ENCODE measurements at places on chromosomes 1 and 21. TPM values are rescaled to one million over a fixed set of nuclear protein-coding genes. Genes with fewer than 3 reads are reported as not detected.

- DNase-seq: no peak
These were observed 2.5 kb downstream of the S100A11 start for GRCh38 chr1:152034324-152034653.

DNA sequence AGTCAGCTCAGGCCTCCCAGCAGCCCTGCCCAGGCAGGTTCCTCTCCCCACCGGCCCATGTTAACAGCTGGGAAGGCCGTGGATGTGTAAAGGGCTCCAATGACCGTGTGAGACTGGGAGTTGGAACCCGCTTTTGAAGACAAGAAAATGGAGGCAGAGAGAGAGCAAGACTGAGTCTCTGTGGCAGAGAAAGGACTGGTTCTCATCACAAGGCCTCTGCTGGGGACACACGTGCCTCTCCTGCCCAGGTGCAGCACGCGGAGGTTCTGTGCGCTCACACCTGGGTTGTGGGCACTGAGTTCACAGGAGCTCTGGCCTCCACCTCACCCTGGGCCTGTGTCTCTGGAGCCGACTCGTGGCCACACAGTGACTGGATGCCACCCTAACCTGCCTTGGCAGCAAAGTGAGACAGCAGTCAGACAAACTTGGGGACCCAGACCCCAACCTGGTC, 27.0 kb downstream of the RUNX3 start:
- DNase-seq: no peak

DNA sequence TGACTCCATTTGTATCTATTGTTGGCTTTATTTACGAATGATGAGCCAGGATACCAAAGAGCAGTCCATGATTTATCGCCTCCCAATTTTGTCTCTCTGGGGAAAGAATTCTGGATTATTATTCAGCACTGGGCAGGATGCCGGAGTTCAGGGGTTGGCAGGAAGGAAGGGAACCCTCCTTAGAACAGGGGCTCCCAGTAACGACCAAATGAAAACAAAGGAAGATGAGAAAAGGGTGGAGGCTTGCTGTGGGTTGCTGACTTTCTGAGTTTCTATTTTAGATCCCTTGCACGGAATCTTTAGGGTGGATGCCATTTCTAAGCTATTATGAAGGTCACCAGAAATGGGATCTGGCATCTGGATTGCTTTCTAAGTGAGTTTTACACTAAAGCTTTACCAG, 231.2 kb upstream of the LYPLAL1 start:
- no peak for DNase-seq

- DNase-seq: no peak
These were observed 138.5 kb upstream of the ZNHIT6 start for GRCh38 chr1:85846706-85847105.

GRCh38 chr1:234851450-234852438, 241.8 kb upstream of the IRF2BP2 start:
- no peak for DNase-seq

DNA sequence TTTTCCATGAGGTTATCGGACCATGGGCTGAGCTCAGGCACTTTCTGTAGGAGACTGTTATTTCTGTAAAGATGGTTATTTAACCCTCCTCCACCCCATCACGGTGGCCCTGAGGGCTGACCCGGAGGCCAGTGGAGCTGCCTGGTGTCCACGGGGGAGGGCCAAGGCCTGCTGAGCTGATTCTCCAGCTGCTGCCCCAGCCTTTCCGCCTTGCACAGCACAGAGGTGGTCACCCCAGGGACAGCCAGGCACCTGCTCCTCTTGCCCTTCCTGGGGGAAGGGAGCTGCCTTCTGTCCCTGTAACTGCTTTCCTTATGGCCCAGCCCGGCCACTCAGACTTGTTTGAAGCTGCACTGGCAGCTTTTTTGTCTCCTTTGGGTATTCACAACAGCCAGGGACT, 2.6 kb upstream of the CCDC28B start:
- DNase-seq: no peak

DNA sequence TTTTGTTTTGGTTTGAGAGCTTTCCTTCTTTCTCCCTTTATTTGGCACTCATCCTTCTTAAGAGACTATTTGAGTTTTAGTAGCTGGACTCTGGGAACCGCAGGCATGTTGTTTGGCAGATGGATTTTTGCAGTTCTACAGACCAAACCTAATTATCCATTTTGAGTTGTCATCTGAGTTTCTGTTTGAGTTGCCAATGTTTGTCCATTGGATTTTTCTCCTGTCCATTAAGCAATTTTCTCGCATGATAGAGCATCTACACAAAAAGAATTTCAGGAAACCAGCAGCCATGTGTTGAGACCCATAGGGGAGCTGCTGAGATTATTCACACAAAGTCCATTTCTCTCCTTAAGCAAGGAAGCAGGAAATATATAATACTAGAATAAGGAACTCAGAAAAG, 17.2 kb upstream of the CXADR start:
- no peak for DNase-seq

DNA sequence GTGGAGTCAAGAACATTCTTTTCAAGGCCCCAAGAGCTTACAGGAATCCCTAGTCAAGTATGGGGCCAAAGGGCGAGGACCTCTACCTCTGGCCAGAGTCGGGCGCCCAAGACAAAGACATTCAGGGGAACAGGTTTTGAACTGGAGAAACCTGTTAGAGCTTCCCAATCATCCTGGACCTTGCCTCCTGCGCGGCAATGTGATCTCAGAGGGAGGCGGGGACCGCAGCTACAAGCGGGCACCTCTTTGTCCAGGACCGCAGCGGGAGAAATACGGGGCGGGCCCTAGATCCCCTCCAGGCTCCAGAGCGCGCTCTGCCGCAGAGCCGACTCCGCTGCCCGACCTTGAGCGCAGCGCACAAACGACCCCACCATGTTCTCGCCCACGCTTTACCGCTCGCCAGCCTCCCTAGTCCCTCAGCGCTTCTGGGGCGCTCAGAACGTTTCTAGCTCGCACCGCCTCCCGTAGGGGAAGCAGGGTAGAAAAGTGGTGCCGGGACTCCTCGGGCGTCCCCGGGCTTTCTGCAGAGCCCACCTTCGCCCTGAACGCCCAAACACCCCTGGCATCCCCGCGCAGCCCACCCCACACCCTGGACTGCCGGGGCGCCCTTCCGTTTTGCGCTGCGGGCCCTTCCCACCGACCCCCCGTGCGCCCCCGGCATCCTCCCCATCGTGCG, 28.1 kb downstream of the RABIF start:
- no peak for DNase-seq

The PTPN14 gene
- 59.1 TPM for total RNA-seq

DNA sequence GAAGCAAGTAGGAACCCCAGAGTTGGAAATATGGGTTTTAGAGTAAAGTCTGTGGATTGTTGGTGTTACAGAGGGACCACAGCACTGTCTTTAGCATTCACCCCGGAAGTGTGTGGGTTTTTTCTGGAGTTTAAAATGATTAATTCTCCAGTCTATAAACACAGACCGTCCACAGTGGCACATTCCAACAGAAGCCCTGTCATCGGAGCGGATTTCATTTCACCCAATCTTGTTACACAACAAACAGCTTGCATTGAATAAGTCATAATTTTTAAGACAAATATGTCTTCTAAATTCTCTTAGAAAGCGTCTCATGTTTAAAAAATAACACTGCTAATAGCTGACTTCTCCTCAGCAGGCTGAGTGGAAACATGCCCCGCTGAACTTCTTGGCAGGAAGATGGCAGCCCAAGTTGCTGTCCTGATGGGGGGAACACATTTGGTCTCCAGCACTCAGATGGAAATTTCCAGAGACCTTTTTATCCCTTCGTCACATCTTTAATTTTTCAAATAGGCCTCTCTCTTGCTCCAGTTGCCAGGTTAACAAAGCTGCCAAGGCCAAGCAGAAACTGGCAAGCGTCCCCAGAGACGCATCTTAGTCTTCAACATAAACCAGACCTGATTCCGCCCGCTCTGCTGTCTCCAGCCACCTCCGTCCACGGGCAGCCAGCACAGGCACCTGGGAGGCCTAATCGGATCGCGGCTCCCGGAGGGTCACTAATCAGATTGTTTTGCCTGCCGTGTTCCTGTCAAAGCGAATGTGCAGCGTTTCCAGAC, 28.8 kb upstream of the SLC19A1 start:
- no peak for DNase-seq

- DNase-seq: no peak
These were observed 180.2 kb upstream of the MAP1LC3C start for GRCh38 chr1:242178924-242179708.

The RC3H1 gene
- total RNA-seq: 20.8 TPM

DNA sequence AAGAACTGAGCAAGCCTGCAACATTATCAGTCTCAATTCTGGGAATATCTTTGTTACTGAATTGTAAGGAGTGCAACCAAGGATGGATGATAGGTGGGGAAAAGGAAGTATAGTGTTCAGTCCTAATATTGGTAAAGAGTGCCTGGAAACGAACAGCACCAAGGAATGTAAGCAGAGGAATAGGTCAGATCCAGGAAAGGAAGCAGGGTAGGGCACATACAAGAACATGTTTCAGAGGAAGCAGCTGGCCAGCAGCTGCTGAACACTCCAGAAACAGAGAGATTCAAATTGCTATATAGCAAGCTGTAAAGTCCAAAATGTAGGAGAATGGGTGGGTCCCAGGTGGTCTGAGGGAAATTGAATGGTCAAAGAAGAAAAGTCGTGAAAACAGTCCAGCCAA, 37.9 kb downstream of the CRB1 start:
- no peak for DNase-seq

GRCh38 chr1:221366495-221367110, 375.3 kb downstream of the DUSP10 start:
- no peak for DNase-seq

All from NCI-H460 (cell line).